ENCODE measurements at places on chromosomes 5 and 9. TPM values are rescaled to one million over a fixed set of nuclear protein-coding genes. Genes with fewer than 3 reads are reported as not detected.

ZNF300 gene
- 4.6 TPM for total RNA-seq

ACTBL2 gene
- total RNA-seq = not detected

CDH9 gene
- not detected for total RNA-seq

ABITRAM gene
- total RNA-seq = 9.2 TPM

PCDHA11 gene
- total RNA-seq = not detected

TEK gene
- 14.2 TPM for total RNA-seq

SVEP1 gene
- 139 TPM for total RNA-seq

ADRB2 gene
- total RNA-seq = 0.23 TPM

MLANA gene
- not detected for total RNA-seq

GFRA3 gene
- total RNA-seq = not detected

NRG2 gene
- total RNA-seq = 0.12 TPM

RHOBTB3 gene
- 140 TPM for total RNA-seq

PCDHA9 gene
- not detected for total RNA-seq

UNC13B gene
- 12.5 TPM for total RNA-seq

IER5L gene
- total RNA-seq = 94.3 TPM

ASPN gene
- 27.6 TPM for total RNA-seq

DDX4 gene
- total RNA-seq = not detected

TAF11L5 gene
- total RNA-seq = not detected

IFNA10 gene
- total RNA-seq = not detected

IL4 gene
- total RNA-seq = not detected

ADRA1B gene
- total RNA-seq = 10.6 TPM

SPINK14 gene
- total RNA-seq = not detected

SOX30 gene
- not detected for total RNA-seq

SPOCK1 gene
- total RNA-seq = 97.0 TPM

GGTA1 gene
- total RNA-seq = 0.82 TPM

RPL37 gene
- total RNA-seq = 566 TPM

NSA2 gene
- total RNA-seq = 114 TPM

FOXD4L4 gene
- not detected for total RNA-seq

FBXO38 gene
- total RNA-seq = 28.0 TPM

ANXA1 gene
- 369 TPM for total RNA-seq

TRUB2 gene
- total RNA-seq = 16.6 TPM

PCDHGB3 gene
- total RNA-seq = 1.8 TPM

IFNA13 gene
- total RNA-seq = not detected

SPINK13 gene
- total RNA-seq = not detected

IDNK gene
- 1.1 TPM for total RNA-seq

HSPB3 gene
- total RNA-seq = not detected

TEX48 gene
- total RNA-seq = not detected

CDHR2 gene
- total RNA-seq = not detected

SYK gene
- not detected for total RNA-seq

PCDHGA11 gene
- total RNA-seq = 11.7 TPM

SLC4A9 gene
- total RNA-seq = under 0.01 TPM

EGFL7 gene
- 72.6 TPM for total RNA-seq

C9orf72 gene
- 4.0 TPM for total RNA-seq

GRM6 gene
- total RNA-seq = not detected

NMUR2 gene
- total RNA-seq = not detected

C9orf50 gene
- not detected for total RNA-seq

PCDHGA7 gene
- 5.1 TPM for total RNA-seq

APBA1 gene
- total RNA-seq = 11.3 TPM

PCDHGA10 gene
- 6.9 TPM for total RNA-seq

BSPRY gene
- total RNA-seq = not detected

EIF4EBP3 gene
- 1.4 TPM for total RNA-seq

TMEM171 gene
- total RNA-seq = 3.5 TPM

GLRX gene
- total RNA-seq = 35.0 TPM

MVB12B gene
- total RNA-seq = 2.8 TPM

QRFP gene
- total RNA-seq = not detected

PSMB7 gene
- 137 TPM for total RNA-seq

CRHBP gene
- not detected for total RNA-seq

NUTM2F gene
- total RNA-seq = not detected

C7 gene
- total RNA-seq = 996 TPM

All from pericardium fibroblast (primary cell).